Stimulated activated CD8-positive, alpha-beta memory T cell treated with anti-CD3 and anti-CD28 coated beads, Interleukin-7, amount 100 ng/mL, for 1 hour (primary cell): ENCODE measurements at places on chromosomes 7 and 10.

GRCh38 chr10:25851548-25851947 lies 82.5 kb upstream of the MYO3A start:
- no peak for DNase-seq

- no peak for DNase-seq
Measured at GRCh38 chr7:11474902-11475585, 357.0 kb downstream of the THSD7A start.

GRCh38 chr7:128031901-128032604 lies 816 bp upstream of the LRRC4 start:
- DNase-seq: peak; percentile 7

- no peak for DNase-seq
Measured at GRCh38 chr10:64659311-64659710, 1138.1 kb downstream of the REEP3 start.

GRCh38 chr7:25686493-25686892 lies 458.2 kb upstream of the NPVF start:
- no peak for DNase-seq

GRCh38 chr10:61217851-61218565 lies 235.2 kb downstream of the TMEM26 start:
- DNase-seq: no peak

GRCh38 chr7:84060000-84060399 lies 134.6 kb downstream of the SEMA3A start:
- no peak for DNase-seq

DNA sequence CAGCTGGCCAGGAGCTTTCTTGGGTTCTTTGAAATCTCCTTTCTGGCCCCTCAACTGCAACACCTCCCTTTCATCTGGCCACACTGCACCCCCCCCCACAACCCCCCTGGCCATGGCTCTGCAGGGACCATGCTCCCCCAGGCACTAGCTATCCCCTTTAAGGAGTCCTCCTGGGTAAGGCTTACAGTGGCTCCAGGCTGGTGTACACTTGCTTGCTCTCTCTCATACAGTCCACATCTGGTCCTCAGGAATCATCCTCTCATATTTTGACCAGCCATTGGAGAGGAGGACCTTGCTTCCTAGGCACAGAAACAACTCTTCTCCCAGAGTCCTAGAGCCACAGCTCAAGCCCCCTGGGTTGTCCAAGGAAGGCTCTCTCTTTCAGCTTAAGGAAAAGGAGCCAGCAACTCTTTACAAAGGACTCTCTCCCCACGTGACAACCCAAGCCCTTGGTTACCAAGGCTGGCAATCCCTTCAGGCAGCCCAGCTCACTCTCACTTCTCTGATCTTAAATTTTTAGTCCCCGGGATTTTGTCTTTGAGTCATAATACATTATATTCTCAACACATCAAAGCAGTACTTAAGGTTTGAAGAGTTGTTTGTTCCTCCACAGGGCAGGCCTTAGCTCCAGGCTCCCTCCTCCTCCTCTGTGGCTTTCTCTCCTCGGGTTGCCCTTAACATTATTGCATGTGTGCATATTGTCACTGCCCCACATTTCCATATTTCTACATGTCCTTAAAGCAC lies 9.9 kb downstream of the GARIN1A start:
- no peak for DNase-seq

DNA sequence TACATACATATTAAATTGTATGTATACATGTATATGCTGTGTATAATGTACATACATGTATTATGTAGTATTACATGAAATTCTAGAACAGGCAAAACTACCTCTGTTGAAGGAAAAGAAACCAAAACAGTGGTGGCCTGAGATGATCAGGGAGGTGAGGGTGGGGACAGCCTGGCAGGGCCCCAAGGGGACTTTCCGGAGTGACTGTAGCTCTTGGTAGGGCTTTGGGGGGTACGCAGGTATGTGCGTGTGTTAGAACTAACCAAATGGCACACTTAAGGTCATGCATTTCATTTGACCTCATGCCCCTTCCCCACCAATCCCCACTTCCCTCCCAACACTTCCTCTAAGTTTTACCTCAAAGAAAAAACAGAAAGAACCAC lies 31.3 kb downstream of the CTBP2 start:
- no peak for DNase-seq

DNA sequence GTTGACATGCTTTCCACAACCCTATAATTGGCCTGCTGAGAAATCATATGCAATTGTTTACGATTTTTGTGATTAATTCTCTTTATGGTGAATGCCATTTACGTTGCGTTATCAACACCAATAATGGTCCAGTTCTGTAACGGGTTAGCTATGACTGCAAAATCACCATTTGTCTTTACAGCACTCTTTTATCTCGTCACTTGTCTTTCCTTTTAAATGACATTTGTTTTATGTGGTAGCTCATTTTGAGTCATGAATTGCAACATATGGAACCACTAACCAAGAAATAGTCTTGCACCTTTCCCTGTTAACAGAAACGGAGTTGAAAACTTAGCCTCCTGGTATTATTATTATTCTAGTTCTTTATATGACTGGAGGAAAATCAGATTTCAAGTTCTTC lies 3.1 kb upstream of the KIAA1217 start:
- DNase-seq: no peak

GRCh38 chr10:5919568-5919967 lies 29.5 kb downstream of the FBH1 start:
- no peak for DNase-seq

GRCh38 chr10:119654540-119654939 lies 3.4 kb downstream of the BAG3 start:
- no peak for DNase-seq

DNA sequence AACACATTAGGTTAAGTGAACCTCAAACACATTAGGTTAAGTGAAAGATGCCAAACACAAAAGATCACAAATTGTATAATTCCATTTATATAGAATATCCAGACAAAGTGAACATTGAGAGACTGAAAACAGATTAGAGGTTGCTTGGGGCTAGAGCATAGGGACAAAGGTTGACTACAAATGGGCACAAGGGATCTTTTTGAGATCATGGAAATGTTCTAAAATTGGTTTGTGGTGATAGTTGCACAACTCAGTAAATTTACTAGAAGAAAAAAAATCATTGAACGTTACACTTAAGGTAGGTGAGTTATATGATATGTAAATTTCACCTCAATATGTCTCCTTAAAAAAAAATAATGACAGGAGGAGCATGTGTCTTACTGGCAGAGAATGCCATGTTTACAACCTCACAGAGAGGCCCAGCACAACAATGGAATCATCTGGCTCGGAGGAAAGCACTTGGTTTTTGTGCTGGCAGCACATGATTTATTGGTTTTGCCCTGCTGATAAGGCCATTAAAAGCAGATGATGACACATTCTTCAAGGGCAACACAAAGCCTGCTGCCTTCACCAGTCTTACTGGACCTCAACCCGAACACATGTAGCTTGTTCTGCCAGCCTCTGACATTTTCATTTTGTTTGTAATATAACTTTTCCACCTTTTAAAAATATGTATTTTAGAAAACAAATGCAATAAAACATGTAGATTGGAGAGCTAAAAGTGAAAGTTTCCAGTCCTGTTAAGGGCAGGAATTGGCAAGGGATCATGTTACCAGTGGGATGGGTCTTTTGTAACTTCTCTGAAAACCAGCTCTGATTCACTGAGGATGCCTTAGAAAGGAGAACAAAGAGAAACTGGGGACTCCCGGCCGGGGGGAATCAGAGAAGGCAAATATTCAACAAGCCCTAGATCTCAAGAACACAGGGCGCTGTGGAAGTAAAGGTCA lies 11.9 kb upstream of the LMOD2 start:
- DNase-seq: no peak

DNA sequence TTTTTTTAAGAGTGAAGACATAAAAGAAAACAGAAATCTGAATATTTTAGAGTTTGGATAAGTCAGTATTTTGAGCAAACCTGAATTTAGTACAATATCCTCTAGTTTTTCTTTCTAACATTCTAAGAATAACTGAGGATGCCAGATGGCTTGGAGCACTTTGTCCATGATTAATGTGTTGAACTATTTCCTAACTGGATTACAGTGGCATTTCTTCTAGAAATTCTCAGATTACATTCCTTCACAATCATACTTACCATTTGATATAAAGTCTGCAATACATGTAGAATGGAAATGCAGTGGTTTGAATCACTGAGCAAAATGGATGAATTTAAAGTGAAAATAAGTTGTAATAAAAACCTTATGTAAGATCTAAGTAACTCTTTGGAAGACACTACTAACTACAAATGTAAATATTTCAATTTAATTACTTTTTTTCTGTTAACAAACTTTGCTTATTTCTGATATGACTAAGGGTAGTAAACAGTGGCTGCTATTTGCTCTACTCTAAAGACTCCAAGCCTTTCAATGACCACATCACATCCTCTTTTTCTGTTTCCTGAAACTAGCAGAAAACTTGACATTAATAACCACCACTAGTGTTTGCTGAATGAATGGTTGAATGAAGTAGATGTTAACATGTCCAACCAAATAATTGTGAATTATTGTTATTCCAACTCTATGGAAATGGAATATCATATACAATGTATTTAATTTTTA lies 102.8 kb downstream of the PRKG1 start:
- no peak for DNase-seq

- DNase-seq: no peak
Measured at GRCh38 chr10:1329622-1330021, 273.4 kb downstream of the WDR37 start.

- DNase-seq: no peak
Measured at GRCh38 chr7:27435461-27435860, 192.9 kb downstream of the EVX1 start.

- DNase-seq: no peak
Measured at GRCh38 chr10:128499956-128500355, 373.7 kb upstream of the MKI67 start.

DNA sequence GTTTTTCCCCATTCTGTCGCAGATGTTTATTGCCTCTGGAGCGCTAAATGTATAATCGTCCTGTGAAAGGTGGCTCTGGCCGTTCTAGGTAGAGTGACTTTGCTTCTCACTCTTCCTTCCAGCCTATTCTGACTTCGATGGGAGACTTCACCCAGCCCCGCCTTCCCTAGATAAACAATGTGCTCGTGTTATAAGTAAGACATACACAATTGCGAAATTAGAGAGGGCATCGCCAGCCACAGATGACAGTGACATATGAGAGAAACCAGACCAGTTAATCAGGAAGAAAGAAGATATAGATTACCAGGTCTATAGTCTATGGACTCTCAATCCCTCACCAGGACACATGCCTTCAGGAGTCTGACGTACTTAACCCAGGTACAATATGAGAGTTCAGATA lies 1050.5 kb upstream of the AUTS2 start:
- no peak for DNase-seq

DNA sequence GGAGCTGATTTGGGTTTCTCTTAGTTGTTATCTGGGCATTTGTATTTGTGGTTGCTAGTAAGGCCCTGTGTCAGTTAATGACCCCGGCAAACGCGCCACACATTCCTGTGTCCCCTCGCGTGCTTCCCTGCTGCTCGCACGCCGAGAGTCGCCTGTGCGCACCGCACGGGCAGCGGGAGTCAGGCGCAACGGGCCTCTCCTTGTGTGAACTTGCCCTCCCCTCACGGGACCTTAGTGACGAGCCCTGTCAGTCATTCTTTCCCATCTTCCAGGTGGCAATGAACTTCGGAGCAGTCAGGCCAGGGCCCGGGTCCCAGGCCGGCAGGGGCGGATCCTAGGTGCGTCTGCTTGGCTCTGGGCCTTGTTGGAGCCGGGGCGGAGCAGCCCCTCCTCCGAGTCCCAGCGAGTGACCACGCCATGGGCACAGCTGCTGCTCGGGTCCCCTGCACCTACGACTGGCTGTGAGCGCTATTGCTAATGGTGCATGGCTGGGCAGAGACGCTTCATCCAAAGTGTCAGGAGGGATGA lies 12.4 kb upstream of the PRKAR1B start:
- no peak for DNase-seq

DNA sequence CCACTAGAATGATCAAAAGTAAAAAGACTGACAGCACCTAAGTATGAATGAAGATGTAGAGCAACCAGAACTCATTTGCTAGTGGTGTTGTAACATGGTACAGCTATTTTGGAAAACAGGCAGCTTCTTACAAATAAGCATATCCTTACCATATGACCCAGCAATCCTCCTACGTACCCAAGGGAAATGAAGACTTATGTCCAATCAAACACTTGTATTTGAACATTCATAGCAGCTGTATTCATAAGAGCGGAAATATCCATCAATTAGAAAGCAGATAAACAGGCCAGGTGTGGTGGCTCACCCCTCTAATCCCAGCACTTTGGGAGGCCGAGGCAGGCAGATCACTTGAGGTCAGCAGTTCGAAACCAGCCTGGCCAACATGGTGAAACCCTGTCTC lies 53.0 kb downstream of the KLRG2 start:
- no peak for DNase-seq

- no peak for DNase-seq
Measured at GRCh38 chr7:86643561-86644281, at the start of gene GRM3. Gene GRM3, plus strand, starts transcription at chr7:86643909. Its CDS starts 121,237 bp downstream, at chr7:86765146.

DNA sequence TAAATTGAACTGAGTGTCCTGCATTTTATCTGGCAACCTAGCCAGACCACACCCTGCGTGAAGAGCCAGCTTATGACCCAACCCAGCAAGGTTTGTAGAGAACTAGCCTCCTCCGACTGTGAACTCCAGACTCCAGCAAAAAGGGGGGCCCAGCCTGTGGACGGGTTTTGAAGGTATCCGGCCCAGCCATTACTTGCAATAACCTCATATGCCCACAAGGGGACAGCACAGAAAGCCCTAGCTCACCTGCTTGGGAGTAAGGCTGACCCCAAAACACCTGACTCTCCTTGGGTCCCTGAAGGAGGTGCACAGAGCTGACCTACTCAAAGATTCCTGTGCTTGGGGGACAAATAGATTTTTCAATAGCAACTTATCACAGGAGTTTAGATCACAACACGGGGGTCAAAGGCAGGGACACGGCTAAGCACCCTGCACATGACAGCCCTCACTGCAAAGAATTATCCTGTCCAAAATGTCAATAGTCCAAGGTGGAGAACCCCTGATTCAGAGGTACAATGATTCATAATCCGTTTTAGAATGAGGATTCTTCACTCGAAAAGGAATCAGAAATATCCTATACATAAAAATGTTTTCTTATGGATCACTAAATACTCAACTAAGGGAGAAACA lies 4.6 kb downstream of the TRPV6 start:
- no peak for DNase-seq

DNA sequence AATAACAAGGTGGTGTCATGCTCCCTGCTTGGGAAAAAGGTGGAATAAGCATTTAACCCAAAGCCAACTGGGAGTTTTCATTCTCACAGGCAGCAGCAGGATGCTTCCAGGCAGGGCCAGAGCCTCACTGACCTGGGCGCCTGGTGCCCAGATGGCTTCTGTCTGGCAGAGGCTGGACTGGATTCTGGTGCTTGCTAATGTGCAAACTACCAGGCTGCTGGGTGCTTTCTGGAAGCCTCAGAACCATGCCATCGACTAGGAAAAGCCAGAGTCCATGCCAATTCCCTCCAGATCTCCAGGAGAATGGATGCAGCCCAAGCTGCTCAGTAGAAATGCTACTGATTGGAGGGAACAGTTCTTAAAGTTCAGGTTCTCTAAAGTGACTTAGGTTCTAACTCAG lies 36.2 kb downstream of the VIPR2 start:
- no peak for DNase-seq

GRCh38 chr10:73159038-73159648 lies 8.7 kb downstream of the ECD start:
- no peak for DNase-seq
